ENCODE measurements at places on chromosomes 4 and X. TPM values are rescaled to one million over a fixed set of nuclear protein-coding genes. Genes with fewer than 3 reads are reported as not detected.

DNA sequence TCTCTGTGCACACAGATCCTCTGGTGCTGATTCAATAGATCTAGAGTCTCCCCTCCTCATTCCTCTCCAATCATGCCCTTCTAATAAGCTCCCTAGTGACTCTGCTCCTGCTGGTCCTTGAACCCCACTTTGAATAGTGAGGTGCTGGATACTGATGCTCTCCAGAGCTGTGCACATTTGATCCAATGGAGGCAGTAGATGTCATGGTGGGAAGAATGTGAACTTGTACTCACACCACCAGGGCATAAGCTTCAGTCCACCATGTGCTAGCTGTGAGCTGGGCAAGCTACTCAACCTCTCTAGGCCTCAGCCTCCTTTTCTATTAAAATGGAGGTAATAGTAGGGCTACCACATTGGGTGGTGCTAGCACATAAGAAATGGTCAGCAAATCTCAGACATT lies 241.1 kb downstream of the SPATA18 start:
- no peak for DNase-seq

DNA sequence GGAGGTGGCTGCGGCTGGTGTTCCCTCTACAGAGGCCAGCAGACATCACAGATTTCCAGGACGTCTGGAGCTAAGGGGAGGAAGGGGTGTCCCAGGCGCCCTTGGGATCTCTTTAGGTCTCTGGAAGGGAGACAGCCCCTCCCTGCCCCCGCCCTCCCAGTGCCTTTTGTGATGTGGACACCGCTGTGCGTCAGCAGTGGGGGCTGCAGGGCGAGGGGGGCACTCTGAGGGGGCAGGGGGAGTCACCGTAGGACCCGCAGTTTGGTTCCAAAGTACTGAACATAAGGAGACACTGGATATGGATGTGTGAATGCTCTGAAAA lies 25.6 kb upstream of the MXD4 start:
- no peak for DNase-seq

DNA sequence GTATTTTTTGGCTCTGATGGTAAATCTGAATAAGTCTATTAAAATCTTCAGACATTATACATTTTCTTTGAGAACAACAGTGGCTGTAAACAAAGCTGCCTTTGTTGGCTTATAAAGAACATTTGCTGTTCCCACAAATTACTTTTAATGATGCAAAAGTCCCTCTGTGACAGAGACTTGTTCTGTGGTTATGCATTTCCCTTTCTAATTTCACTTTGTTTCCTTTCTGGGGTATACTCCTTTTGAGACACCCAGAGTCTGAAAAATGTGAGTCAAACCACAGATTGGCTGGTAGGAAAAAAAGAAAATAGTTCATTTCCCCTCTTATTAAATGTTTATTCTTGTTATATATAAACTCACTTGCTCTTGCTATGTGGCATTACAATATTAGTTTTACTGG lies 402.4 kb downstream of the PACRGL start:
- no peak for DNase-seq

Gene GRIA2
- polyA plus RNA-seq: 2.4 TPM

- DNase-seq: no peak
These were observed 3.9 kb upstream of the SPOCK3 start for GRCh38 chr4:167238226-167238625.

Gene MAGEC1
- polyA plus RNA-seq: not detected

Gene CAMK2D
- 89.0 TPM for polyA plus RNA-seq

GRCh38 chrX:40832723-40833122 lies 97.4 kb upstream of the MED14 start:
- DNase-seq: no peak

- no peak for DNase-seq
These were observed 1722.2 kb downstream of the RPA4 start for GRCh38 chrX:98605941-98606340.

DNA sequence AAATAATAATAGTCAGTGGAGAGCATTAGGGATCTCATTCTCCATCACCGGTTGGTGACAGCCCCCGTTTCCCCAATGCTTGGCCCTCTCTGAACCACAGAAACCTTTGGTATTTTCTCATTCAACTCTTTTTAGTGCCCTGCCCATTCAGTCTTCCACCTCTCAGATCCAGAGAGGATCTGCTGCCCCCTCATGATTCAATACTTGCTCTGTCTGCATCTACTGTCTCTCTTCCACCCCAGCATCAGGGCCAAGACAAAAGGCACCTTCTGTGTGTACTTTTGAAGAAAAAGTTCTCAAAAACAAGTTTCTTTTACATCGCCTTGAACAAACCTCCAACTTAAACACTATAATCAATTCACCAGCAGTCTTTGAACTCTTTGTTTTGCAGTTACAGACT lies 19.3 kb downstream of the CLTRN start:
- DNase-seq: no peak

DNA sequence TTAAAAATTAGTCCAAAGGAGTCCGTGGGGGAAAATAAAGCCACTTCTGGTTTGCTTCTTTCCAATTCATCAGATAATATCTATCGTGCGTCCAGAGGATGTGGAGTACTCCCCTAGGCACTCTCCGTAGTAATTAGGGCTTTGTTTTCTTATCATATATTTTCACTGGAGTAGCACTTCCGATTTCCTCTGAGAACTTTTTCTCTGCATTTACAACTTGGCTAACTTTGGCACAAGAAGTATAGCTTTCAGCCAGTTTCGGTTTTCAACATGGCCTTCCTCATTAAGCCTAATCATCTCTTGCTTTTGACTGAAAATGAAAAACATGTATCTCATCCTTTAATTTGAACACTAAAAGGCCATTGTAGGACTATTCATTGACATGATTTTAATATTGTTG lies 80.5 kb downstream of the CASP3 start:
- no peak for DNase-seq
